ENCODE measurements at places on chromosomes 12 and 14.

GRCh38 chr14:65751510-65751909, 339.0 kb downstream of the FUT8 start:
- no peak for DNase-seq

GRCh38 chr12:130117701-130118100, 44.6 kb upstream of the FZD10 start:
- no peak for DNase-seq

DNA sequence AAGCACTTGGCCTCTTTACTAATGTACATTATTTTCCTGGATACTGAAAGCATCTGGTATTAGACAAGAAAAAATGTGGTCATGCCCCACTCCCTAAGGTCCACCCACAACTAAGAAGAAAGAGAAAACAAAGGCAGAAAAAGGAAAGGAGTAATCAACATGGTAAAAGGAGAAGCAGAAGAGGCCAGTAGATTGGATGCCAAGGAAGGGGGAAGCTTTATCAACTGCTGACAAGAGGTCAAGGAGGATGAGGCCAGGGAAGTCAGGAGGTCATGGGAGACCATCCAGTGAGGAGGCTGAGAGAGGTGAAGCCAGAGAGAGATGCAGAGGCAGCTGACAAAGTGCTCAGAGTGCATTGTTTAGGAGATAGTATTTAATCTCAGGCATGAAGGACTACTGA, 383.5 kb downstream of the ZFP36L1 start:
- DNase-seq, result no peak

DNA sequence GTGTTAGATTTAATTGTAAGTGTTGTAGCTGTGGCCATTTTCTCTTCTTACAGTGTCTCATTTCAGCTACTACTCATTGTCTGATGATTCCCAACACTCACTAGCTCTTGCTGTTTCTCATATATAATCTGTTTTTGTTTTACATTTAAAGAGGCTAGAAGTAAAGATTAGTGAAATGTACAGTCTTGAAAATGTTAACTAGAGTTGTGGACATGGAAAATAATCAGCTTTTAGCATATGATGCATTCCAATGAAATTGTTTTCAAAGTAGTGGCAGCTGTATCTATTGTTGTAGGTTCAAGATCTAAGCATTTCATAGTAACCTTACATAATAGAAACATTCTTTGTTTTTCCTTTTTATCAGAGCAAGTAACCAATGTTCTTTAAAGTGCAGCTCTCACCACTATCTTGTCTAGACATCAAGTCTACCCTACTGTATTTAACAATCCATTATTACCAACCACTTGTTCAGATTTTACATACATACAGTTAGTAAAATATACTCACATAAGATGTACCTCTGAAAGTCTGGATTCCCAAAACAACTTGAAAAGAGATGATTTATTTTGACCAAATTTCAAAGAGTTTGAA, 76.9 kb downstream of the PPHLN1 start:
- no peak for DNase-seq

GRCh38 chr12:40016980-40017379, 88.9 kb downstream of the SLC2A13 start:
- DNase-seq, result no peak

DNA sequence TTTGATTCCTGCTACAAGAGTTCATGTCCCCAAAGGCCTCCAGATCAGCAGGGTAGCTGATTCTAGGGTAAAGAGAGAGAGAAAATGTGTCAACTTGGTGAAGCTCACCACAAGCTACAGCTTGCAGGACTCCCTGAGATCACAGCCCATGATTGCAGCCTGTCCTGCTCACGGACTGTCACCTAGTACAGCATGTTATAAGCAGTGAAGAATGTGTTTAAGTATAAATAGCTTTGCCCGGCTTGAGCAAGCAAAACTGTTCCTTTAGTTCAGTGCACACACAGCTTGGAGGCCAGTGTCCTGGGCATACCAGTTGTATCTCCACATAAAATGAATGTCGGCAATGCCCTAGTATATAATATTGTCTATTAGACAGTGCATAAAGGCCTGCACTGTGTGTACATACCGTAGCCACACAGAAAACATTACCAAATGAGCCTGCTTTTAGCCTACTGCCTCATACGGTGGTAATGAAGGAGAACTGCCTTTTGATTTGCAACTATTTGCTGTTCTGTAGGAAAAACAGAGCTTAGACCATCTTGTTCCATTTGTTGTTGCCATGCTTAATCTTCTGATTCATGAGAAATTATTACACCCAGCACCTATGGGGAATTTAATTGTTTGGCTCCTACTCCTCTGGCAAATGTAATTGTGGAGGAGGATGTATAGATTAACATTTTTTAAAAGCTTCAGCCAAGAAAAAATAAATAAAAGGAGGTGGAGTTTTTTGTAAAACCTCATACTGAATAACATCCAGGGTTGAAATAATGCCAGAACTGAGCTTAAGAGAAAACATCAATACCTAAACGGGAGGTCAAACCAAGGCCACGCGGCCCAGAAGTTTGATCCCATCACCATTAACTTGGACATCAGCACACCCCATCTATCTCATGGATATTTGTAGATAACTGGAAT, 108.1 kb upstream of the G2E3 start:
- DNase-seq, result no peak

DNA sequence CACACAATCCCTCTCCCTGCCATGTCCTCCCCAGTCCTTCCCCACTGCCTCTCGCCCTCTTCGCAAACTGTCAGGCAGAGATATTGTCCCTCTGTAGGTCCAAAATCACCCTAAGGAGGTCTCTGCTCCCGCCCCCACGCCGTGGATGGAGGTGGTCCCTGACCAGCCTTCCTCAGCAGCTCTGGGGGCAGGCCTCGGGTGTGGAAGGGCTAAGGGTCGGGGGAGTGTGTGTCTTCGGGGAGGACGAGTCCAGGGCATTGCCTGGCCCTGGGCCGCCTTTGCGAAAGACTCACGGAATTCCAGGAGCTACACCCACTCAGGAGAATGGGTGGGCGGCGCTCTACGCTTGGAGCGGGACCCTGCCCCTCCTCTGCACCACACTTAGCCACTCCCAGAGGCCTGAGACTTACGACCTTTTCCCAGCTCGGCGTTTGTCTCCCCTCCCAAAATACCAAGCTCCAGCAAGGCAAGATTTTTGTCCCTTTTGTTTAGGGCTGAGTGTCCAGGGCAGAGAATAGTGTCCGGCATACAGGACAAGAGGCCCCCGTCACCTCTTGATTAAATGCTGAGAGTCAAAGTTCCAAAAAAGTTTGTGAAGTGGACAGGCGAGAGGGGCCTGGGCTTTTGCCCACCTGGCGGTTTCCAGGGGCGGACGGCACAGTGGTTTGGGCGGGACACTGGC, 881 bp downstream of the PYGL start:
- DNase-seq, result no peak

- DNase-seq, result no peak
These were observed 89.3 kb downstream of the OSBPL8 start for GRCh38 chr12:76470028-76470939.

DNA sequence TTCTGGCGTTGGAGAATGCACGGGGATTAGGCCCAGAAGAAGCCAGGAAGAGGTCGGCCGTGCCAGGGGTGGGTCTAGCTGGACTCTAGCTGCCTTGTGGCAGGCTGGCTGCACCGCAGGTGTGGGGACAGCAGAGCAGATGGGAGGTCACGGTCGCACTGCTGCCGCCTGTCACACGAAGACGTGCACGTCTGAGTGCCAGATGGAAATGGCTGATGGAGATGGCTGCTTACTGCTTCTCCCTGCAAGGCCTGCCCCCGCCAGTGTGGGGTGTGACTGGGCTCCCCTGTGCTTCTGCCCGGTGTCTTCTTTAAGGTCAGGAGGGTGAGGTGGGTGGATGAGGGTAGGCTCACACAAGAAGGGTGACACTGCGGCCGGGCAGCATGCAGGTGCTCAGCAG, 79.0 kb downstream of the MOK start:
- DNase-seq, result no peak

DNA sequence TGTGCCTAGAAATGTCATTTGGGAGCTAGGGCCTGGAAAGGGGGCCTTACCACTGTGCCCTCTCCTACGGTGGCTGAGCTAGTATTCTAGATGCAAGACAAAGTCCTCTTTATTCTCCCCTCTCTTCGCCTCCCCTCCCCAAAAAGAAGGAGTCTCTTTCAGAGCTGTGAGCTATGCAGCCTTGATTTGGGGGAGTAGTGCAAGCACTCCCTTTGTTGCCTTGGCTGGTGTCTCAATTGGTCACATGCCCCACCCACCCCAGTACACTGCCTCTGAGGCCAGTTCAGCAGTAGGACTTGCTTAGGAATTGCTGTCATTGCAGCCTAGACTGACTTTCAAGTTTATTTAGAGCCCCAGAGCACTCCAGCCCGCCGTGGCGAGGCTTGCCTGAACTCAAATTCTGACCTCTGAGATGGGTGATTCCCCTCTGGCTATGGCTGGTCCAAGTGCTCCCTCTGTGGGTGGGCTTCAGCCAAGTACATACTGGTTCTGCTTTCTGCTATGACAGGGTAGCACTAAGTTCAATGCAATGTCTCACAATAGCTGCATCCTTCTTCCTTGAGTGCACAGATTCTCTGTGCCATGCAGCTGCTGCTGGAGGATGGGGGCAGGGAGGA, 37.0 kb upstream of the FBXO33 start:
- no peak for DNase-seq

All from stimulated activated CD8-positive, alpha-beta memory T cell treated with anti-CD3 and anti-CD28 coated beads, Interleukin-4, amount 100 ng/mL, for 1 hour (primary cell).